Activated CD8-positive, alpha-beta T cell treated with anti-CD3 and anti-CD28 coated beads, Interleukin-2, amount 10 ng/mL, durations not matched to agents 7 days and 5 days (primary cell): ENCODE measurements at places on chromosomes 7 and 10.

GRCh38 chr7:83271212-83272099 is 108.8 kb upstream of the PCLO start:
- DNase-seq, result no peak
- H3K27ac ChIP-seq, result no peak overlapping the region
- H3K36me3 ChIP-seq, result no peaks in the 10 kb centered on the region
- H3K4me1 ChIP-seq, result no peaks in the 10 kb centered on the region
- H3K27me3 ChIP-seq, result no peaks in the 10 kb centered on the region
- H3K4me3 ChIP-seq, result no peak overlapping the region

DNA sequence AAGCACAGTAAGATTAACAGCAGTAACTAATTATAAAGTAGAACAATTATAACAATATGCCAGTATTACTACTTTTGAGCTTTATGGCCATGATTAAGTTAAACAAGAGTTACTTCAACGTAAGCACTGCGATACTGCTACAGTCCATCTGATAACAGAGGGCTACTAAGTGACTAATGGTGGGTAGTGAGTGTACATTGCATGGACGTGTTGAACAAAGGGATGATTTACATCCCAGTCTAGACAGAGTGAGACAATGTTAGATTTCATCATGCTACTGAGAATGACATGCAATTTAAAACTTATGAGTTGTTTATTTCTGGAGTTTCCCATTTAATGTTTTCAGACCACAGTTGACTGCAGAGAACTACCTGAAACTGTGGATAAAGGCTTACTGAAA is 45.6 kb downstream of the TPST1 start:
- H3K27ac ChIP-seq, result no peak overlapping the region
- H3K27me3 ChIP-seq, result peaks cover 2% of the 10 kb centered on the region
- DNase-seq, result no peak
- H3K4me3 ChIP-seq, result no peak overlapping the region
- H3K36me3 ChIP-seq, result no peaks in the 10 kb centered on the region

GRCh38 chr10:29830531-29831512 is 196.1 kb upstream of the SVIL start:
- no peak overlapping the region for H3K27ac ChIP-seq
- no peak for DNase-seq
- H3K36me3 ChIP-seq, result peaks cover 2% of the 10 kb centered on the region
- H3K27me3 ChIP-seq, result peaks cover 2% of the 10 kb centered on the region
- peaks cover 2% of the 10 kb centered on the region for H3K4me1 ChIP-seq

DNA sequence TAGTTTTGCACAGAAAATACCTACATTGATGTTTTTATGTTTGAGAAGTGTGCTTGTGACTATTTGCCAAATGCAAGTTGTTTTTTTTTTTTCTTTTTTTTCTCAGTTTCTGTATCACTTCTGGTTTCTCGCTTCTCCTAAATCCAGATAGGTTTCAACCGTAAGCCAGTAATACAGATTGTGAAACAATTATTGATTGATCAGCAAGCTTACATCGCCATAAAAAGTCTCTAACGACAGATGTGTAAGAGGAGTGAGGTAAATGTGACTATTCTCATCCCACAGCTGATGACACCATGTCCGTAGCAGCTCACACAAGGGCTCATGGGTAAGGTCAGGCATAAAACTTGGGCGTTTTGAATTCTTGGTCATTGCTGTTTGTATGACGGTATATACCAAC is 202.8 kb upstream of the AKR1E2 start:
- no peaks in the 10 kb centered on the region for H3K36me3 ChIP-seq
- H3K27me3 ChIP-seq, result peaks cover 16% of the 10 kb centered on the region
- no peaks in the 10 kb centered on the region for H3K4me1 ChIP-seq
- no peak overlapping the region for H3K27ac ChIP-seq

GRCh38 chr10:35335133-35336083 is 901 bp upstream of the CCNY start:
- peak; percentile 38 for DNase-seq
- peak overlapping the region; percentile 89 for H3K4me3 ChIP-seq
- H3K4me1 ChIP-seq, result peaks cover 44% of the 10 kb centered on the region
- H3K36me3 ChIP-seq, result peaks cover 21% of the 10 kb centered on the region

DNA sequence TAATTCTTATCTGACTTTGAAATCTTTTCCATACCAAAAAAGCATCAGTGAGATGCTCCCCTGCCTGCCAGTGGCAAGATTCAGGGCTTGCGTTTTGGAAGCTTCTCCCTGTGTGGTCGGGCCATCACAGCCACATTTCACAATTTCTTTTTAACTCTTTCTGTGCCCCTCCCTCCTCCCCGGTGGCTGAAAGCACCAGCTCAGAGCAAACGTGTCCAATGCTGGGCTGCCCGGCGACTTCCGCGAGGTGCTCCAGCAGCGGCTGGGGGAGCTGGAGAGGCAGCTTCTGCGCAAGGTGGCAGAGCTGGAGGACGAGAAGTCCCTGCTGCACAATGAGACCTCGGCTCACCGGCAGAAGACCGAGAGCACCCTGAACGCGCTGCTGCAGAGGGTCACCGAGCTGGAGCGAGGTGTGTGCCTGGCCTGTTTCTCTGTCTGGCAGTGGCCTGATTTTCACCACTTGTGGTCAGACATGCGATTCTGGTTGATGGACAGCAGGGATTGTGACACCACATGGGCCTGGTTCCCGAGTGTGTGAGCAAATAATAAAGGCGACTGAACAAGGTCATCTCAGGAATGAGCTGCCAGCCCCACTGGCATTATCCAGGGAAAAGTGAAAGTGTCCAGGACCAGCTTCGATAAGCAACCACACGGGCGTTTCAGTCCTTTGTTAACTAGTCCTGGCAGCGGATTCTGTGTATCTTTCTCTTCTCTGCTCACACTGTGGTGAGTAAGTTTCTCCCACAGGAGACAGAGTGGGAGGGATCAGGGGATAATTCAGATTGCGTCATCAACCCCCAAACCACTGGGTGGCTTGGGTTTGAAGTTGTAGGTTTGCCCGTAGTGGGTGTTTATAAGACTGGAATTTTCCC is 2.6 kb downstream of the NPTX2 start:
- no peak overlapping the region for H3K27ac ChIP-seq
- H3K36me3 ChIP-seq, result no peaks in the 10 kb centered on the region
- no peak overlapping the region for H3K4me3 ChIP-seq
- peaks cover 42% of the 10 kb centered on the region for H3K27me3 ChIP-seq
- peaks cover 4% of the 10 kb centered on the region for H3K4me1 ChIP-seq

- no peak overlapping the region for H3K4me3 ChIP-seq
- no peaks in the 10 kb centered on the region for H3K36me3 ChIP-seq
- no peak overlapping the region for H3K27ac ChIP-seq
- H3K27me3 ChIP-seq, result no peaks in the 10 kb centered on the region
- no peak for DNase-seq
Observed at GRCh38 chr7:80941208-80941758, 22.4 kb upstream of the SEMA3C start.

GRCh38 chr10:4170633-4171314 is 385.8 kb upstream of the KLF6 start:
- DNase-seq, result no peak
- H3K27ac ChIP-seq, result no peak overlapping the region
- H3K36me3 ChIP-seq, result peaks cover 3% of the 10 kb centered on the region
- no peaks in the 10 kb centered on the region for H3K4me1 ChIP-seq

- no peaks in the 10 kb centered on the region for H3K36me3 ChIP-seq
- no peak overlapping the region for H3K4me3 ChIP-seq
- H3K4me1 ChIP-seq, result no peaks in the 10 kb centered on the region
Observed at GRCh38 chr7:108368466-108368865, 87.8 kb downstream of the NRCAM start.

DNA sequence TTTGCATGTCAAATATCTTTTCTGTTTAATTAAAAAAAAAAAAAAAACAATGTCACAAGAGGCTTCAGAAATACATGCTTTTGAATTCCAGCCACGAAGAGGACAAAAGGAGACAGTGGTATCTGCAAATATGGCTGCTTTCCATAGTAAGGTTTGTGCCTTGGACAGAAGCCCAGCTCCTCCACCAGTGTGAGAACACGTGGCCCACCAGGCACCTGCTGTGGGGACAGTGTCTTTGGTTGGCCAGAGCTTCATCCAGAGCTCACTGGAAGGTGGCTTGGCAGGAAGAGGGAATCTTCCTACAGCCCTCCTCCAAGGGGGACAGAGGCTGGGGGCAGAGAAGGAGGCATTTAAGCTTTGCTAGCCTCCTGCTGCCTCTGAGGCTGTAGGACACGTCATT is 144.6 kb downstream of the GLCCI1 start:
- DNase-seq, result no peak
- peaks cover 10% of the 10 kb centered on the region for H3K36me3 ChIP-seq
- H3K27ac ChIP-seq, result no peak overlapping the region
- H3K27me3 ChIP-seq, result no peaks in the 10 kb centered on the region
- H3K4me3 ChIP-seq, result no peak overlapping the region

DNA sequence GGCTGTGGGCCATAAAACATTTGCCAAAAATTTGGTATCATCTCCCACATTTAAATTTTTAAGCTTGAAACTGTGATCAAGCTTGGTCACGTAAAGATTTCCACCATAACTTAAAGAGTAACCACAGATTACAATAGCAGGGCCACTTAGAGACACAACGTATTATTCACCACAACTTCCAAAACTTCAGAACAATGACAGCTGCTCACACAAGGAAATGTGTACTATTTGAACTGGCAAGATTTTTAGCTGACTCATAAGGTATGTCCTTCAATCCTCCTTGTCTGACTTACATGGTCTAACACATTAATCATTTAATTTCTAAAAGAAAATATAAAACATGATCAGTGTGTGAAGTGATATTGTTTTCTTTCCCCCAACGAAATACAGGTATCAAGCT is 234.5 kb downstream of the PARD3 start:
- H3K4me3 ChIP-seq, result no peak overlapping the region
- DNase-seq, result no peak
- no peaks in the 10 kb centered on the region for H3K36me3 ChIP-seq
- no peaks in the 10 kb centered on the region for H3K27me3 ChIP-seq
- H3K4me1 ChIP-seq, result no peaks in the 10 kb centered on the region

DNA sequence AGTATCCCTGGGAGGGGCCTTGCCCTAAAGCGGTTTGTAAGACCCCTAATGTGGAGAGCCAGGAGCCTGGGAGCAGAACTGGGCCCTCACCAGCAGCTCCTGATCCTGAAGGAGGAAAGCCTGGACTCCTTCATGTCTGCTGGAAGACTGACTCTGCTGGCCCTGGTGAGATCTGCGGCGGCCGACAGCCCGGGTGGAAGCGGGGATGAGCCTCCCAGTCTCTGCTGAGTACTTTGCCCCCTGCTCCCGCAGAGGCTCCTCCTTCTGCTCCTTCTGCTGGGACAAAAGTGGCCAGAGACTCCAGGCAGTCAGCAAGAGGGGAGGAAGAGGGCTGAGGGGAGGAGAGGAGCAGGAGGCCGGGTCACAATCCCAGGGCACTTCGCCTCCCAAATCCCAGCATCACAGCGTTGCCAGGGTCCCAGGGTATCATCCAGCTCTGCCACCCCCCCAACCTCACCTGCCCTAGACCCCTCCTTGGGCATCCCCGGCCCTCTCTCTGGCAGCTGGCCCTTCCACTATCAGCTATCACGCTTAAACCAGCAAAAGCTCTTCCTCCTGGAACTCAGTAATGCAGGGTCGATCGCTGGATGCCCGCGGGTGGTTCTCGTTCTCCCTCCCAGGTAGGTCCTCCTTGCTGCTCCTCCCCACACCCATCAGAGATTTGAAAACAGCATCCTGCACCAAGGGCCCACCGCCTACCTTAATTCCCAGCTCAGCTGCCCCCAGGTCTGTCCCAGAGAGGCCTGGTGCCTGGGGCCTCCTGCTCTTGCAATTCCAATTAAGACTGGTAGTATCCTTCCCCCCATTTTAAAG is 7.9 kb downstream of the TBATA start:
- H3K36me3 ChIP-seq, result no peaks in the 10 kb centered on the region
- H3K27ac ChIP-seq, result no peak overlapping the region
- H3K4me3 ChIP-seq, result no peak overlapping the region
- H3K27me3 ChIP-seq, result no peaks in the 10 kb centered on the region
- no peak for DNase-seq

- H3K27ac ChIP-seq, result peak within 1 kb of the TSS; percentile 94
- H3K4me3 ChIP-seq, result peak within 1 kb of the TSS; percentile 98
- peaks cover 20% of the 10 kb centered on the region for H3K4me1 ChIP-seq
- H3K27me3 ChIP-seq, result no peaks in the 10 kb centered on the region
- peaks cover 27% of the 10 kb centered on the region for H3K36me3 ChIP-seq
- peak; percentile 94 for DNase-seq
Observed at GRCh38 chr10:95656291-95657164, at the start of gene ALDH18A1. Gene ALDH18A1 (minus strand): TSS chr10:95656711. CDS start chr10:95653377, 3,334 bp downstream.

- H3K4me3 ChIP-seq, result no peak overlapping the region
- H3K4me1 ChIP-seq, result no peaks in the 10 kb centered on the region
- no peaks in the 10 kb centered on the region for H3K36me3 ChIP-seq
- no peak overlapping the region for H3K27ac ChIP-seq
Observed at GRCh38 chr7:17501441-17502212, 203.2 kb downstream of the AHR start.
